Activated T-cell treated with anti-CD3 and anti-CD28 coated beads, Interleukin-2, amount 50 U/mL, for 4 hours (primary cell): ENCODE measurements at places on chromosomes 4 and X.

- no peak for DNase-seq
Measured at GRCh38 chr4:173490256-173490655, 39.8 kb downstream of the HAND2 start.

DNA sequence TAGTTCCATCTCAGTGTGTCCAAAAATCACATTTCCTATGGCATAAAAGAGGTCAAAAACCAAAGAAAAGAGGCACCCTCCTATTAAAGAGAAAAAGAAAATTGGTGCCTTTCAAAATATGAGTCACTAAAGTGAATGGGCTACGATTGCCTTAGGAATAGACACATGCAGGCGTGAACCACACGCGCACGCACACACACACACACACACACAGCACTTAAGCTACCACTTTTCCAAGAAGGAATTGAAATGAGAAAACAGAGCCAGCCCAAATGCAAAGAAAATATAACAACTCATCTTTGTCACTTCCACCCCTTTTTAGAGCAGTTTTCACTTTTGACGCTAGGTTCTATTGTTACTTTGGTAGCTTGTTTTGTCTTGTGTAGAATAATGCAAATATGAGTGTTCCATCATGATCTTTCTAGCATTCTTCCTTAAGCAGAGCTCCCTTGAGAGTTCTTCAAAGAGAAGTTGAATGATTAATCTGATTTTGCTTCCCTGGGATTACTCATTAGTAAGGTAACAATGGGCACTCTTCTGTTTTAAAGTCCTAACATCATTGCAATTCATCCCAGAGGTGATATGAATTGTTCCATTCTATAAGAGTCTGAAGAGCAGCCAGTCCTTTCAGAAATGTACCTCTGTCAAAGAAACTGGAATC lies 239.2 kb upstream of the GNPDA2 start:
- no peak for DNase-seq

GRCh38 chrX:111355523-111356115 lies 56.4 kb downstream of the DCX start:
- DNase-seq = no peak

DNA sequence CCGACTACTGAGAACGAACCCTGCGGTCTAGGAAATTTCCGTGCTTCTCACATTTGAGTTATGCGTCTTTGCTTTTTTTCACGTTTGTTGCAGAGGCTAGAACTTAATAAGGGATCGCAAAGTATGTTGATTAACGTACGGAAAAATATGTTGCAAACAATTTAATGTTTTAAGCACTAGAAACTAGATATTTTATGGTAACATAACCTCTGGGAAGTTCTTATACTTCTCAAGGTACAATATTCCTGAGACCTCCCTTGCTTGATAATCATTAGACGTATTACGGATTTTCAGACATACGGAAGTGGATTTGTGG lies 639 bp upstream of the PRDM5 start:
- DNase-seq = no peak

GRCh38 chr4:48139691-48140090 lies 5.6 kb upstream of the TXK start:
- peak; percentile 23 for DNase-seq

GRCh38 chr4:25350561-25350960 lies 26.5 kb upstream of the ANAPC4 start:
- no peak for DNase-seq

DNA sequence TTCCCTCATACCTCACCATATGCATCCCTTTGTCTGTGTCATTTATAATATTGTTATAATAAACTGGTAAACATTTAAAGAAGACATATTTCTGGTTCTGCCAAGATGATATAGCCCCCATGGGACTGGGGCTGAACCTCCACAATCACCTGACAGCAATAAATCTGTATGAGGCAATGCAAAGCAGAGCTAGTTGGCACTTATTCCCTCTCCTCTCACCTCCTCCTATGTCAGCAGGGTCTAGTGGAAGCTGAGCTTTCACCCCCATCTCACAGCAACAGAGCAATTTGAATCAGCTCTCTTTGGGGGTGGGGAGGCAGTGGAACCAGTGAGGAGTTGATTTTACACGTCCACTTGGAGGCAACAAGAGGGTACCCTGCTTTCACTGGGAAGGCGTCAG lies 206.9 kb downstream of the AR start:
- DNase-seq = no peak

- no peak for DNase-seq
Measured at GRCh38 chr4:153364061-153364460, 19.6 kb downstream of the MND1 start.

DNA sequence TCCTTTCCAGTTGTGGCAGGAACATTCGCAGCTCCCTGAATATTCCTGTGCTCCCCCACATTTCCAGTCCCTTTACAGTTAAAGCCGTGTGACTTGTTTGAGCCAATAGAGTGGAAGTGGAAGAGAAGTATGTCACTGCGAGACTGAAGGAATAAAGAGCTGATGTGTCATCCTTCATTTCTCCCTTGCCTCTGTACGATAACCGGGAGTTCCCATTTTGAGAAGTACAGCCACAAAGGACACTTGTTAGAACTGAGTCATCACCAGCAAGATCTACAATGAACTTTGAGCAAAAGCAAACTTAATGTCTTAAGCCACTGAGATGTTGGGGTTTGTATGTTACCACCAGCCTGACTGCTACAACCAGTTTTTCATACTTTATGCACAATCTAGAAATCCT lies 92.3 kb downstream of the SPRY1 start:
- DNase-seq = no peak

DNA sequence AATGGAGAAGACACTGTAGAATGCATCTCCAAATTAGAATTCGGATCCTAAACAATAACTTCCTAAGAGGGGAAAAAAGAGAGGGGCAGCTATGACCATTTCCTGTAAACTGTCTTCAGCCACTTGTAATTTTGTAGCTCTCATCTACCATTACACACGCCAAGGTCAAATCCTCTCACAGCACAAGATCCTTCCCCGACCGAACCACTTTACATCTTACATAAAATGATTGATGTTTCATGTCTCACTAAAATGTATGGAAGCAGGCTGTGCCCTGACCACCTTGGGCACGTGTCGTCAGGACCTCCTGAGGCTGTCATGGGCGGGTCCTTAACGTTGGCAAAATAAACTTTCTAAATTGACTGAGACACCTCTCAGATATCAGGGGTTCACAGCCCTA lies 24.1 kb upstream of the PBDC1 start:
- peak; percentile 22 for DNase-seq

- DNase-seq = no peak
Measured at GRCh38 chrX:19579485-19579884, 64.2 kb upstream of the MAP3K15 start.

DNA sequence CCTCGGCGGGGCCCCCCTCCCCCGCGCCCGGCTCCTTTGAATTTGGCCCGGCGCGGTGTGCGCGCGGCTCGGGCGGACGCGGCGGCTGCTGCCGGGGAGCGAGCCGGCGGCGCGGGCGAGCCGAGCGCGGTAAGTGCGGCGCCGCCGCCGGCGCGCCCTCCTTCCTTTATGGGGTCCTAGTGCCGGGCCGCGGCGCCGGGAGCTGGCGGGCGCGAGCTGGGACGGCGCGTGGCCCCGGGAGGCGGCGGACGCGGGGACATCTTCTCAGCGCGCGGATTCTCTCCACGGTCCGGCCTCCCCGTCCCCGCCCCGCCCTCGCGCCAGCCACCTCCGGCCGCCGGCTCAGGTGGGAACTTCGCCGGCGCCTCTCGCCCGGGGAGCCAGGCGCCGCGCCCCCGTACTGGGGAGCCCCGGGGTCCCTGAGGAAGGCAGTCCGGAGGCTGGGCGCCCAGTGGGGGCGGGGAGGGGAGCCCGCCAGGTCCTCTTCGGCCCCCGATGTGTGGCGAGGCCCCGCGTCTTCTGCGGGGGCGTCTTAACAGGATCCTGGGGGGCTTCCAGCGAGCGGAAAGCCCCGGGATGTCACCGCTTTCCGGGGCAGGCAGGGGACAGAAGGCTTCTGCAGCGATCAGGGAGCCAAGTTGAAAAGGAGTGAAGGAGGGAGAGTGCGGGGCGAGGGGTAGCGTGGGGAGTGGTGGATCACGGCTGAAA lies 98.4 kb upstream of the TENM3 start:
- no peak for DNase-seq

DNA sequence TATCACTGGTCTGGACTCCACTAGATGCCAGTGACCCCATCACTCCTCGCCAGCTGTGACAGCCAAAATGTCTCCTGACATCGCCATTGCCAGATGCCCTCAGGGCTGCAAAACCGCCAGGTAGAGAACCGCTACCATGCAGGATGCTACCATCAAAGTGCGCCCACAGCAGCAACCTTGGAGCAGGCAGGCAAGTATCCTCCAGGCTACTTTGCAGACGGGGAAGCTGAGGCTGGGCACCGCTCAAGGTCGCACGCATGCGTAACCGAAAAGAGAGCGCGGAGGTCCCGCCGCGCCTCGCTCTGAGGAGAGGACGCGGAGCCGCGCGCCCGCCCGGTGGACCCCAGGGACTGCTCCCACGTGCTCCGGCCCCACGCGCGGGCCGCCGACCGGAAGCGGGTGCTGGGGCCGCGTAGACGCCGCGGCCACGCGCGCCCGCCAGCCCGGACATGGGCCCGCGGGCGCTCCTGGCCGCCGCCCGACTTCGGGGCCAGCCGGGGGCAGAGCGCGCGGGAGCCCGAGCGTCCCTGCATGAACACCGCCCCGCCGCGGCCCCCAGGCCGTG lies at the start of gene STS:
Gene STS, plus strand, starts transcription at position 300 of the 565 bp plus-strand sequence. CDS start 105,488 bp downstream, outside the sequence.
- DNase-seq = peak; percentile 41
